ENCODE measurements at places on chromosomes 7 and 10.

GRCh38 chr7:140738280-140738679, 41.8 kb downstream of the NDUFB2 start:
- no peak for DNase-seq

- DNase-seq: no peak
These were observed 432.1 kb upstream of the PCDH15 start for GRCh38 chr10:55233090-55233489.

GRCh38 chr7:26439521-26440232, 148.0 kb downstream of the SNX10 start:
- no peak for DNase-seq

DNA sequence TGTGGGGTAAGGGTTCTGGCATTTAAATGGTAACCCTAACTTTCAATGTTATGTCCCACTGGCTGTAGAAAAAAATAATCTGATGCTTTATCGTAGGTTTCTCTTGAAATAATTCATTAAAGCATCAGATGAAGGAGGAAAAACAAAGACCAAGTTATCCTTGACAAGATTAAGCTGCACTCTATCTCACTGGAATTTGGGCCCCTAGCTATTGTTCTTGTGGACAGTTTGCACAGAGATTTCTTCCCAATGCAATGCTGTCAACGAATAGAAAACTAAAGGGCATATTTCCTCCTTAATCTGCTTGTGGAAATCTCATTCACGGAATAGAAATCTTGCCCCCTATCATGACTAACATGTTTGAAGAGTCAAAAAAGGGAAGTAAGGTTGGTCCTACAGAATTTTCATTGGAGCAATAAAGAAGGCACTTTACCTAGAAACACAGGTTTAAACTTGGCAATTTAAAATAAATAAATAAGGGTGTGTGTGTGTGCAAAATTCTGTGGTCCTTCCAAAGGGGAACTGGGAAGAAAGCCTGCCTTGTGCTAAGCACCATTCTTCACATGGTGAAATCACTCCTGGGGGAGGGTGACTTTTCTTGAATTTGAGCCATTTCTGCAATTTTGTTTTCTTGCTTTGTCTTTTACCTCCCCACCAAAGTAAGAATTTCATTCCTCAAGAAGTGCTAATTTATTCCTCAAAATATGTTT, 242.8 kb downstream of the GLI3 start:
- DNase-seq: no peak

GRCh38 chr10:3830946-3831345, 45.9 kb upstream of the KLF6 start:
- no peak for DNase-seq

- DNase-seq: peak; percentile 69
These were observed 39.7 kb downstream of the DNAJB12 start for GRCh38 chr10:72315054-72315453.

- no peak for DNase-seq
These were observed 178.0 kb downstream of the AMPH start for GRCh38 chr7:38453168-38453567.

GRCh38 chr7:46145412-46145811, 224.3 kb upstream of the IGFBP3 start:
- peak; percentile 67 for DNase-seq

DNA sequence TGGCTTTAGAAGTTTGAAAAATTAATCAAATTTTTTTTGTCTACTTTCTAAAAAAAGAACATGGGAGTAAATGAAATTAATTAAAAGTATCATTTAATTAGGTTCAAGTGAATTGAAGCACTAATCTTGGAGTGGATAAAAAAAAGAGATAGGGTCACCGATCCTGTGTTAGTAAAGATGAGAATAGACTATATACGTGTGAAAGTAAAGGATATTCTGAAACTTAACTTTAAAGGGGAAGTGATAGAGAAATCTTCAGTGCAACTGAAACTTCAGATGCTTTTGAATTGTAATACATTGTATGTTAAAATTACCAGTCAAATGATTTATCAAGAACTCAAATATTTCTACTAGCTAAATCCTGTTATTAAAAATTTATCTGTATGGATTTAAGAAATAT, 4.8 kb downstream of the NHLRC2 start:
- no peak for DNase-seq

GRCh38 chr10:74593470-74593869, 232.9 kb upstream of the KAT6B start:
- DNase-seq: peak; percentile 71

- DNase-seq: peak; percentile 44
These were observed 51.9 kb downstream of the PLPP4 start for GRCh38 chr10:120508966-120509365.

DNA sequence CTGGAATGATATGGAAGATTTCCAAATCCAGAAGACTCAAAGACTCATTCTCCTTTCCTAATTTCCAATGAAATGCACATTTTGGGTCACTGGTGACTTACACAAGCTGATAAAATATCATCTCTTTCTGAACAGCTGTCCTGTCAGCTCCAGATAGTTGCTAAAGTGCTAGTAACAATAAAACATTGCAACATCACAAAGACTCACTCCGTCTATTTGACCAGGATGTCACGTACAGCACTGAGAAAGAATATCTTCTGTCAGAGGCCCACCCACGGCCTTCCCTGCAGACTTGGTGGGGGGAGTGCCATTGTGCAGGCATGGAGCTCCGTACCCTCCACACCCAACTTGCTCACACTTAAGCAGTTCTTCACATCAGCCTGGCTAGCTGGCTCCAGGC, 78.9 kb upstream of the EGR2 start:
- peak; percentile 6 for DNase-seq

- DNase-seq: no peak
These were observed 83.1 kb downstream of the CTNNA3 start for GRCh38 chr10:67612577-67613537.

DNA sequence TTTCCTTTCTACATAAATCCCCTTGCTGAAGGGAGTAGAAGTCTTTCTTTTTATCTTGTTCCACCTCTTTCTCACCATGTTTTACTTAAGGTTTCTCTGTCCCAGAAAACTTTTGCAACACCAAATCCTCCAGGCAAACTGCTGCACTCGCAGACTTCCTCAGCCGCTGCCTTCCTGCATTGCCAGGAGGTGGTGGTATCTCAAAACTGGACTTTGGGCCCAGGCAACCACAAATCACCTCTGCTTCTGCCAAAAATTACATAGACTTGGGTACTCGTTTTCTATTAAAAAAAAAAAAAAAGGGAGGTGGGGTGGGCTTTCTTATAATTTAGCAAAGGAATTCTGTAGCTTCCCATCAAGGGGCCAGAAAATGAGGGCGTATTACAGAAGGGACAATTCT, 14.7 kb downstream of the INA start:
- DNase-seq: no peak

- peak; percentile 61 for DNase-seq
These were observed 87.3 kb upstream of the SEC61G start for GRCh38 chr7:54846273-54846672.

DNA sequence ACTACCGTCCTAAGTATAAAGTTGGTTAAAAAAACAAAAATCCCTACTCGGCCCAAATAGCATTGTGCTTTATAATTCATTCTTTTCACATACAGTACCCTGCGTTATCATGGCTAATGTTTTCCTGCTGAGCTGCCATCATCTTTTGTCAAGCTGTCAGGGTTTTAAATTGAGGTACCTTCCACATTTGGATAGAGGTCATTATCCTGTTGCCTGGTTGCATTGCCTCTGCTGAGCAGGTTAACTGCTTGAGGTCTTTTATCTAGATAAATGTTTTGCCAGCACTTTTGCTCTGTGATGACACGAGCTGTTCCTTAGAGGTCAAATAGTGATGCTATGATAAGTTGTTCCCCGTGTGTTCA, 94.4 kb upstream of the FZD1 start:
- DNase-seq: no peak

- DNase-seq: no peak
These were observed 29.2 kb downstream of the PANK1 start for GRCh38 chr10:89615824-89616223.

- no peak for DNase-seq
These were observed 67.9 kb downstream of the OAT start for GRCh38 chr10:124350806-124351205.

DNA sequence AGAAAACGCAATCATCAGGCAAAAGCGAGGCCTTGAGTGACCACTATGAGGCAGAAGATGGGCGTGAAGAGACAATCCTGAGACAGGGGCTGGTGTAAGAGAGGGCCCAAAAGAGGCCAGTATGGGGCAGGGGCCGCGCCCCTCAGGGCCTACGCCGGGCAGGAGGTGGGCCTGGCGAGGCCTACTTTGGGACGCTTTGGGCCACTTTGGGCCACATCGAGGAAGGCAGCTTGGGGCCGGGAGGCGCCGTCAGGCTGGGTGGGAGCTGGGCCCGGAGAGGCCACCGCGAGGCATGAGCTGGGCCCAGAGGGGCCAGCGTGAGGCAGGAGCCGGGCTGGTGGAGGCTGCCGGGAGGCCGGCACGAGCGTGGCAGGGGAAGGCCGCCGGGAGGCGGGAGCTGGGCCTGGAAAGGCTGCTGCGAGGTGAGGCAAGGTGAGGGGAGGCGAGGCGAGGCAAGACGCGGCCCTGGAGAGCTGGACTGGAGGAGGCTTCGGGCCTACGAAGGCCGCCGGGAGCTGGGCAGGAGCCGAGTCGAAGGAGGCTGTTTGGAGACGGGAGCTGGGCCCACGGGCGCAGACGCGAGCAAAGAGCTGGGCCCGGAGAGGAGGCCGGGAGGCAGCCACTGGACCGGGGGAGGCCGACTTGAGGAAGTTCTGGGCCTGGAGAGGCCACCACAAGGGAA, 171.3 kb downstream of the TPST1 start:
- no peak for DNase-seq

- no peak for DNase-seq
These were observed 85.5 kb upstream of the AKR1E2 start for GRCh38 chr10:4740471-4740870.

DNA sequence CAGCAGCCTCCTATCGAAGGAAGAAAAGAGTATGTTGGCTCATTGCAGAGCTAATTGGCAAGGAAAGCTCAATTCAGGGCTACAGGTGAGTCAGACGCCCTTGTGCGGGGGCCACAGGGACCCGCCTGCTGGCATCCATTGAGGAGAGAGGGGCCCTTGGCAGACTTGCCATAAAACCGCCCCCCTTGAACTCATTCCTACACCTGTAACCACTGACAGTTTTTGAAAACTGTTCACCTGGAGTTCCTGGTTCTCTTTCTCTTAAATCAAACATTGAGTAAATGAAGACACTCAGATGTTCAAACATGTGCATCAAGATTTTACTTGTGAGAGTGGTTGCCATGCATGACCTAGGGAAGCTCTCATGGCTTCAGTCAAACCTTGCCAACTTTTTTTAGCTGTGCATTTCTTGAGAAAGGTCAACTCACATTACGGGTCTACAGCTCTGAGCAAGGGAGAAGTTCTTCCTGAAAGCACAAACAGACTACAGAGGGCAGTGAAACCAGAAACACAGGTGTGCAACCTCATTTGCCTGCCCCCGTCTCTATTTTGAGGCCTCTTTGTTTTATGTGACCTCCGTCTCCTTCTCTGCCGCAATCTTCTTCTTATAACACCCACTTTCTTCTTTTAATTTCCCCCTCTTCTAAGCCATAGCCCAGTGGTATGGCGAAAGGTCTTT, 87.8 kb downstream of the TBXAS1 start:
- DNase-seq: no peak

- peak; percentile 87 for DNase-seq
These were observed 295.6 kb downstream of the CCDC3 start for GRCh38 chr10:12705943-12706342.

GRCh38 chr7:148987751-148988512, 40.4 kb downstream of the PDIA4 start:
- peak; percentile 40 for DNase-seq

DNA sequence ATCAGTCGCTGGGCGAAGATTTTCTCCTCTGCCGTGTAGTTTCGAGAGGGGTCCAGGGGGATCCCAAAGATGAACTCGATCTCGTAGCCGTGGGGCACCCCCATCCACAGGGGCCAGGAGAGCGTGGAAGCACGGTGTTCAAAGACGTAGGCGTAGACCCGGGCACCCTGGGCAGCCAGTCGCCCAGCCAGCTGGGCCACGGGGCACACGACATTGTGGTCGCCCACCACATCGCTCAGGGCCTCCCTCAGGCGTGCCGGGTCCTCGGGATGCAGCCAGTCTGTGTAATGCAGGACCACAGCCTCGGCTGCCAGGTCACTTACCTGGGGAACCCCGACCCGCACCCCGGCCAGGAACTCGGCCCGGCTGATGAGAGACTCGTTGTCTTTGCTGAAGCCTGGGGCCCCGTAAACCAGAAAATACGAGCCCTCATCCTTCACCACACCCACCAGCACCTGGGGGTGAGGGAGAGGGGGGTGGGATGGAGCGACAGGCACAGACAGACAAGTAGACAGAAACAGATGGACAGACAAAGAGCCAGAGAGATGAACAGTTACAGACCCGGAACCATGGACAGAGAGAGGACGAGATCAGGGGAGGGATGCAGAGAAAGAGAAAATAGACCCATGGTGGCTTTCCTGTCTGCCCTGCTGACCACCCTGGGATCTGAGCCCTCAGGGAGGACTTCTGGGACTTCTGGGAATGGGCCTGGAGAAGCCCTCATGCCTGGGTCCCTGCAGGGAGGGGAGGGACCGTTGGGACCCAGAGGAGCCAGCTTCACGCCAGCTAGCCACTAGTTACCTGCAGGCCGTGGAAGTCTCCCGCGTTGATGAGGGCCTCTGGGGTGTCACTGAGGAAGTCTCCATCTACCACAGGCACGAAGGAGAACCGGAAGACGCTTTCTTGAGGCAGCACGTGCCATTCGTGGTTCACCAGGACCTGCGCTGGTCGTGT, 3.0 kb downstream of the ACHE start:
- DNase-seq: no peak

DNA sequence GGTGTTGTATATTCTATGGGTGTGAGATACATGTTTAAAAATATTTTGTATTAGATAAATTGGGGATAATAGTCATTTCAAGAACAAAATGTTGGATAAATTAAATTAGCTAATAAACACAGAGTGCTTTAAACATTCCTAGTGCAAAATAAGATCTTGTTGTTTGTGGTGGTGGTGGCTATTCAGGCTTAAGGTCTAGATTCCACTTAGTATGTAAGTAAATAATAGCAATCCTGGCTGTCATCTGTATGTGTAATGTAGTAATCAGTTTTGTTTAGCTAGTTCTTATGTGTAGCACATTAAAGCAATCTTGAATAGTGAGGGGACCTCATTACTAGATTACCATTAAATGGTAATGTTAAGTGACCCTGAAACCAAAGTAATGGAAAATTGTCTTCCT, 48.7 kb downstream of the KAT6B start:
- no peak for DNase-seq

- DNase-seq: peak; percentile 98
These were observed 38.6 kb upstream of the SH2D4B start for GRCh38 chr10:80498833-80499741.

DNA sequence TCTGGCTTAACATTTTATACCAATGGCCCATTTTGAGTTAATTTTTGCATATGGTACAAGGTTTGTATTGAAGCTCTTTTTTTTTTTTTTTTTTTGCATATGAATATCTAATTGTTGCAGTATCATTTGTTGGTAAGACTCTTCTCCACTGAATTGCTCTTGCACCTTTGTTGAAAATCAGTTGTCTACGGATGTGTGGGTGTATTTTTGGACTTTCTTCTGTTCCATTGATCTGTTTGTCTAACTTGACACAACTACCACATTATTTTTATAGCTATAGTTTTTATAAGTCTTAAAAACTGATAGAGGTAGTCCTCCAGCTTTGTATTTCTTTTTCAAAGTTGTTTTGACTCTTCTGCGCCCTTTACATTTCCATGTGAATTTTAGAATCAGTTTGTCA, 53.9 kb downstream of the AHCYL2 start:
- DNase-seq: no peak

Data from epithelial cell of esophagus (primary cell).